Hematopoietic multipotent progenitor cell treated with erythropoietin and hydrocortisone succinate and interleukin-3 and kit ligand, for 8 days (in vitro differentiated cells): ENCODE measurements at places on chromosomes 4 and X.
A peak's percentile ranks its signal among the peaks of the same experiment; 100 is the strongest.

GRCh38 chrX:1336331-1336943 is at the start of gene IL3RA:
TSS of gene IL3RA (plus strand) at chrX:1336785. CDS start at chrX:1341766, 4,981 bp downstream.
- DNase-seq: peak; percentile 45

DNA sequence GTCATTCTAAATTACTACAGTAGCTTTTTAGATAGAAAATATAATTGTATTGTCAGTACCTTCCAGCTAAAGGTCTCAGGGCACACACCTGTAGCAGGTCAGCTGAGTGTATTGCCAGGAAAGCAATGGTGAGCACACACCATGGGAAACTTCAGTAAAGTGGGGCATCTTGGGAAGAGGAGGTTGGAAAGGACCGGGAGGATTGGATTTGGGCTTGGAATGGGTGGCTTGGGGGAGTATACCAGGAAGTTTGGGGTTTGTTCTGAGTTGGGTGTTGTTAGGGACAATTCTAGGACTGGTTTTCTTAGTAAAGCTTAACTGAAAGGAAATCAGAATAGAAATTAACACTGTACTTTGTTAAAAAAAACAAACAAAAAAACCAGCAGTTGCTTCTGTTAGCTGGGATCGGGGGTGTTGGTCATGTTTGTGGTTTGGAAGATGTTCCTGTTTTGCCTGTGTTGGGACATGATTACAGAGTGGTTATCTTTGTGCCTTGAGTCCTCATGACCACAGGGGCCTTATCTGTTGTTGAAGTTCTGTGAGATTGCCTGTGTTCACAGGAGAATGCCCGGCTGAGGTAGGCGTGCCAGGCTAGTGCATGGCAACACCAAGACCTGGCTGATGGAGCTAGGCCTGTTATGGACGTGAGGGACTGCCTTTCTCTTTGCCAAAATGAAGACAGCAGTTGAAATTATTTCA is 35.1 kb downstream of the PRIMPOL start:
- DNase-seq: peak; percentile 100

DNA sequence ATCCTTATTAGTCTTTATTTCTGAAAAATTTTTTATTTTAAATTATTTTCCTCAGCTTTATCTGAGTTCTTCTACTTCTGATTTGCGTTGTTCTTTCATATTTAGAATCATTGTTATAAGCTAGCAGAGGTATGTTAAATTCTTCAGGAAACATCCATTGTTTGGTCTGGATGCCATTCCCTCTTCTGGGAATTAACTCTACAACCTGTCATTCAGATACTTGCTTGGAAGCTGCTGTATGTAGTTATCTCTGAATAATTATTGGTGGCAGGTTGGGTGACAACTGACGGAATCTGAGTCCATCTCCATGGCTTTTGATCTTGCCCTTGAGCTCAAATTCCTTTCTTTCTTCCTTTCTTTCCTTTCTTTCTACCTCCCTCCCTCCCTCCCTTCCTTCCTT is 61.9 kb downstream of the DDIT4L start:
- DNase-seq: no peak

DNA sequence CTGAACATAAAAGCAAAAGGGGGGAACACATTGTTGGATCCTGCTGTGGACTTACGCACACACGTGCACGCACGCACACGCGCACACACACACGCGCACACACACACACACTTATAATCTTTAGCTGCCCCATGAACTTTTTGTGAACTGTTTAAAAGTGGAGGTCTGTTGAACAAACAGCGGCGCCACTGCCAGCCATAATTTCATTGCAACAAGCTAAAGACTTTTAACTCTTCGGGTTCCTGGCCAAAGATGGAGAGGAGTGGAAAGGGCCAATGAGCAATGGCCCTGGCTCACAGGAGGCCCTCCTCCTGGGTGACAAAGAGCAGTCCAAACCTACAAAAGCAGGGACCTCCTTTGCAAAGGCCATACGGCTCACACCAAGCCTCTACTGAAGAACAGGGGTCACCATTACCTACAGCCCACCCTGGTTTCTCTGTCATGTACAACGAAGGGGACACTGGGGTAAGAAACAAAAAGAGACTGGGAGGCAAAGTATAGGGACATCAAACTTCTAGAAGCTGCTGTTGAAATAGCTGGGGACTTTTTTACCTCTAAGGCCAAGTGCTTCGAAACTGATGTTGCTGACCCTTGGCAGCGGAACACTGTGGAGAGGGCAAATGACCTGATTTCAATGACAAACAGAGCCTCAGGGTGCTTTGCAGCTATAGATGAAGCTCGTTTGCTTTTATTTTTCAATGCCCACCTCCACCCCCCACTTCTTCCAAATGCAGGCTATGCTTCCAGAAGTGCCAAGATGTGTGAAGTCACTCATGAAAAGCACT is 16.7 kb downstream of the BCOR start:
- no peak for DNase-seq

DNA sequence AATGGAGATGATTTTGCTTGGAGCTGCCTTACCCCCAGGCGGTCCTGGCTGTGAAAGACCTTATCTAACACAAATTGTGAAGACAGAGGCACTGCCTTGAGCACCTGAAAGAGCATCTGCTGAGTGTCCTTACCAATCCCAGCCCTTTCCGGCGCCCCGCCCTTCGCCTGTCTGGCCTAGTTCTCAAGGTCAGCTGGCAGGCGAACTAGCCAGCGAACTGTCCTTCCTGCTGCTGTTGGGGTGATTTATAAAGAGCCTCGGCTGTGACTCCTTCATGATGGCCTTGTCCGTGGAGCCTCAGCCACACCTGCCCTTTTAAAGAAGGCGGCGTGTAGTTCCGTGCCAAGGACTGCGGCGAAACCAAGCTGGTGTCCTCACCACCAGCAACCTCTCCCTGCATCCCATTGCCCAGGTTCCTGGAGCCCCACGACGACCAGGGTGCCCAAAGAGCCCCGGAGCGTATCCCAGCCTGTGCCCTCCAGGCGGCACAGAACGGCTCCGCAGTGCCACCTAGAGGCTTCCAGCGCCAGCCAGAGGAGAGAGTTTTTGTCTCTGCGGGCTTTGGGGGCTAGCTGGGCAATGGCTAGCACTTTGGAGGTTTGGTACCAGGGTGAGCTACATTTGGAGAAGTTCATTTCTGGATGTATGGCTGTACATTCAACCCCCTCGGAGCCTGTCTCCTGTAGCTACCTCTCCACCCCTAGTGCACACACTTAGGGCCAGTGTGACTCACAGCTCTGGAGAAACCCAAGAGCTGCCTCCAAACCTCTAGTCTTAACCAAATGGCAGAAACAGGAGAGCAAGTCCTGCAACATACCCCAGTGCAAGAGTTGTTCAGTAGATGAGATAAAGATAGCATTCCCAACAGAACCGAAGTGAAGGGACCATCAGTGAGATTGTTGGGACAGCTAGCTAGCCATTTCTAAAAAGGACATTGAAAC is 36.8 kb upstream of the VMA21 start:
- DNase-seq: peak; percentile 30

GRCh38 chr4:108173599-108174057 is 4.9 kb upstream of the LEF1 start:
- DNase-seq: no peak

- no peak for DNase-seq
Measured at GRCh38 chr4:183469936-183470335, 25.5 kb downstream of the CDKN2AIP start.

DNA sequence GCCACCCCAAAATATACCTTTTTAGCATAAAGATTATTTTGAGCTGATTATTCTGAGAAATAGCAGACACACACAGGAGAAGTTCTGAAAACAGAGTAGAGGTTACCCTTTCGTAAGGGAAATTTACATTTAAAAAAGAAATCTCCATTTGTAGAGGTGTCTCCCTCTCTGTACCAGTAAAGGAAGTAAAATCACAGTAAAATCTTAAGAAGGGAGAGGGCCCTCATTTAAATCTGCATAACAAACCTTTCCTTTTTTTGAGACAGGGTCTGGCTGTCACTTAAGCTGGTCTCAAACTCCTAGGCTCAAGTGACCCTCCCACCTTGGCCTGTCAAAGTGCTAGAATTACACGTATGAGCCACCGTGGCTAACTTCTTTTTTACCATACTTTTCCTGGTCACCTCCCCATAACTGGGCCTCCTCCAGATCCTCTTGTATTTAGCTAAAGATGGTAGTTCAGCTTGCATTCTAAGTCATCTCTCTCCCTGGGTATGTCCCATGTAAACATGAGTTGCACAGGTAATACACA is 92.2 kb upstream of the INTU start:
- no peak for DNase-seq

DNA sequence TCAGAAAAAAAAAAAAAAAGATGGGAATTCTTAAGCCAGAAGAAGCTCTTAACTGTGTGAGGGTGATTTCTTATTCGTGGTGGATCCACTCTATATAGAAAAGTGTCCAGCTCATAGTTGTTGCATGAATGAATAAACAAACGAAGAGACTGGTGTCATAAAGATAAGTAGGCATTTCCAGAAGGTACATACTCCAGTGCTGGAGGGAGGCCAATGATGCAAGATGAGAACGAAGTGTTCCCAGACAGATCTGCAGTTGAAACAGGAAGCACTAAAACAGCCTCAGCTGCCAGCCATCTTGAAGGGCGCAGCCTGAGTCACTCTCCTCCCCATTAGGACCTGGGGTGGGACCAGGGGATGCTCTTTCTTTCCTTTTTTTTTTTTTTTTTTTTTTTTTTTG is 47.4 kb upstream of the HOPX start:
- DNase-seq: peak; percentile 63

GRCh38 chr4:5810151-5810550 is 82.7 kb downstream of the CRMP1 start:
- no peak for DNase-seq

- no peak for DNase-seq
Measured at GRCh38 chr4:67651536-67651935, 49.4 kb downstream of the UBA6 start.

GRCh38 chrX:53674581-53674980 is 11.9 kb downstream of the HUWE1 start:
- no peak for DNase-seq

GRCh38 chrX:69185141-69185540 is 19.9 kb upstream of the PJA1 start:
- DNase-seq: no peak

DNA sequence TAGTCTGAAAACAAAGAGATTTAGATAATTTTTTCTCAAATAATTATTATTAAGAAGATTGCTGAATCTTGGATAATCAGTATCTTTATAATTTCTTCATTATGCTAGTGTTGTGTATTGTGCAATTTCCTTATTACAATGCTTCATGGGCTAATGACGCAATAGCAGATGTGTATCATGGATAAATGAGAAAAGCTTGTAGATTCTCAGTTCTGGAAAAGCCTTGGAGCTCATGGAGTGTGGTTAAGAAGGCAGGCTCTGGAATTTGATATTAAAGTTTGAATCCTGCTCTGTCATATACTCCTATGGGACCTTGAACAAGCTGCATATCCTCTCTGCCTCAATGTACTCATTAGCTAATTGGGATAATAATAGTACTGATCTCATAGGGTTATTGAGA is 18.9 kb upstream of the CXCL8 start:
- DNase-seq: no peak

DNA sequence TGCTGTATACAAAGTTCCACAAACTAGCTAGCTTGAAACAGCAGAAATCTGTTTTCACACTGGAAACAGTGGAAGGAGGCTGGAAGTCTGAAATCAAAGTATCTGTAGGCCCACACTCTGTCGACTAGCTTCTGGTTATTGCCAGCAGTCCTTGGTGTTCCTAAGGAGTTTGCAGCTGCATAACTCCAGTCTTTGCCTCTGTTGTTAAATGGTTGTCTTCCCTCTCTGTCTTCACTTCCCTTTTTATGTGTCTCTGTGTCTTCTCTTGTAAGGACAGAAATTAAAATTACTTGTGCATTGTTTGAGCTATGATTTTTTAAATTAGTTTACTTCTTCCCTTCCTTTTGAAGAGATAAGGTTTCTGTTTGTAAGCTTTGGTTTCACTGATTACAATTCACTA is 8.2 kb downstream of the MTHFD2L start:
- no peak for DNase-seq

GRCh38 chr4:178672512-178672911 is 1230.3 kb upstream of the AGA start:
- no peak for DNase-seq

GRCh38 chr4:119020158-119020557 is 115.5 kb upstream of the MYOZ2 start:
- DNase-seq: no peak

- no peak for DNase-seq
Measured at GRCh38 chrX:16796298-16796697, 10.0 kb downstream of the TXLNG start.

- peak; percentile 85 for DNase-seq
Measured at GRCh38 chr4:184815046-184815877, 10.5 kb downstream of the ACSL1 start.

- DNase-seq: no peak
Measured at GRCh38 chr4:145805490-145805889, 125.5 kb downstream of the C4orf51 start.

DNA sequence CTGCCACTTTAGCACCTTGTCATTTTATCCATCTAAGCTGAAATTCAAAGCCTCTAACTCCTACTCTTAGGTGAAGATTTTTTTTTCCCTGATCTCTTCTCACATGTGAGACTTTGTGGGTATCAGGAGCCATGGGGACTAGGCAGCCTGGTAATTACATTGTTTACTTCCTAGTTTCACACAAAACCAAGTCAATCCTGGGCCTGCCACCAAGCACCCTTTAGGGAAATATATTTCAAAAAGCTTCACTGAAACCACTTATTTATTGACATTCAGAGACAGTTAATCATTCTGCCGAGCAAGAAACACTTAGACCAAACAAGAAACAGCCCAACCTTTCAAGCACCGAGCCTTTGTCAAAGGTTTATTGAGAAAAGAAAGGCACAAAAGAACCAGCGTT is 200.0 kb downstream of the RELL1 start:
- no peak for DNase-seq

DNA sequence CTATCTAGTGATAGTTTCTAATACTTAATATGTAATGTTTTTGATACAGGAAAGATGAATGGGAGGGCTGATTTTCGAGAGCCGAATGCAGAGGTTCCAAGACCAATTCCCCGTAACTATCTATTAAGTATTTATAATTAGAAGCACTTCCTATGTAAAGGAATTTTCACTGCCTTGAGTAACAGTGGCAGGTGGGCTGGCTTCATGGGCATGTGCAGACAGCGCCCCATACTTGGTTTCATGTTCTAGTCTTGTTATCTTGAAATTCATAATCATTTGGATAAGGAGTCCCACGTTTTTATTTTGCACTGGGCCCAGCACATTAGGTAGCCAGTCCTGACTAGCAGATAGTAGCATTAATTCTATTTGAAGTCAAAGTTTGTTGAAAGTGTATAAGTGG is 1.7 kb downstream of the OCIAD1 start:
- DNase-seq: peak; percentile 31

DNA sequence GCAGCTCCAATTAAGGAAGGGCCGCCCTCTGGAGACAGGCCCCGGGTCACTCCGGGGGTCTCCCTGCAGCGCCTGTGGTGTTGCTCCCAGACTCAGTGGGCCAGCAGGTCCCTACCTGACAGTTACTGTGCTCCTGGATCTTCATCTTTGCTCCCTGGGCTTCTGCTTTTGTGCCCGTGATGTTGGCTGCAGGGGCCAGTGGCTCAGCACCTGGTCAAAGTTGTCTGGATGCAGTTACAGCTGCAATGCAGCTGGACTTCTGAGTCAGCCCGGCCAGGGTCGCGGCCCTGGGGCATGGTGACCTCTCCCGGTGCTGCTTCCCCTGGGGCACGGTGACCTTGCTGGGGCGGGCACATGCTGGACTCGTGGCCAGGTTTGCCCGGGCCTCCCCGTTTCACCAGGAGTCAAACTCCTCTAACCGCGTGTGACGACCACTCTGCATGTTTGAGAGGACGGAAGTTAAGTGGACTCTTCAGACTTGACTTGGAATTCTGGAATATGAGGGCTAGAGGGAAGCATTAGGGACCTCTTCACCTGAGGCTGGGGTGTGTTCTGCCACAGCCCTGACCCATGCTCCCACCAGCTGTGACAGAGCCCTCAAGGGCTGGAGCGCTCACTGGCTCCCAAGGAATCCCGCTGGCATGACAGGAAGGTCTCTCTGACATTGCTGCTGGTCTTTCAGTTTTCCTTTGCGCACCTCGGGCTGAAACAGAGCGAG is 3.7 kb downstream of the CTAG2 start:
- DNase-seq: no peak
